RPMI7951 (cell line): ENCODE measurements at places on chromosomes 3 and 15. TPM values are rescaled to one million over a fixed set of nuclear protein-coding genes. Genes with fewer than 3 reads are reported as not detected.

DNA sequence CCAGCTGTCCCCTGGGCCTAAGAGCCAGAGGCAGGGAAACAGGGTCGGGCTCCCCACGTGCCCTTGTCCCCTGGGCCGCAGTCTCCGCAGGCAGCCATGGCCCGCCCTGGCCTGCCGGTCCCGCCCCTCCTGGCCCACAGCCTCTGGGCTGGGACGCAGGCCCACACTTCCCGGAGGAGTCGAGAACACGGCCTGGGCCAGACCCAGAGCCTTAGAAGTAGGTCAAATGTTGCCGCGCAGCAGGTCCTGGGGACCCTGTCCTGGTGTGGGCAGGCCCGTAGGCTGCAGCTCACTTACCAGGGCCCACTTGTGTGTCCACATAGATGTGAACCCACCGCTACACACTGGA, 4.3 kb upstream of the MYL3 start:
- no peak for DNase-seq

PRR20G gene
- not detected in 2 replicates for total RNA-seq

SHF gene
- 2.3 and 4.4 TPM in 2 replicates for total RNA-seq

GRCh38 chr3:171419457-171419856, 40.7 kb downstream of the TNIK start:
- no peak for DNase-seq

DNA sequence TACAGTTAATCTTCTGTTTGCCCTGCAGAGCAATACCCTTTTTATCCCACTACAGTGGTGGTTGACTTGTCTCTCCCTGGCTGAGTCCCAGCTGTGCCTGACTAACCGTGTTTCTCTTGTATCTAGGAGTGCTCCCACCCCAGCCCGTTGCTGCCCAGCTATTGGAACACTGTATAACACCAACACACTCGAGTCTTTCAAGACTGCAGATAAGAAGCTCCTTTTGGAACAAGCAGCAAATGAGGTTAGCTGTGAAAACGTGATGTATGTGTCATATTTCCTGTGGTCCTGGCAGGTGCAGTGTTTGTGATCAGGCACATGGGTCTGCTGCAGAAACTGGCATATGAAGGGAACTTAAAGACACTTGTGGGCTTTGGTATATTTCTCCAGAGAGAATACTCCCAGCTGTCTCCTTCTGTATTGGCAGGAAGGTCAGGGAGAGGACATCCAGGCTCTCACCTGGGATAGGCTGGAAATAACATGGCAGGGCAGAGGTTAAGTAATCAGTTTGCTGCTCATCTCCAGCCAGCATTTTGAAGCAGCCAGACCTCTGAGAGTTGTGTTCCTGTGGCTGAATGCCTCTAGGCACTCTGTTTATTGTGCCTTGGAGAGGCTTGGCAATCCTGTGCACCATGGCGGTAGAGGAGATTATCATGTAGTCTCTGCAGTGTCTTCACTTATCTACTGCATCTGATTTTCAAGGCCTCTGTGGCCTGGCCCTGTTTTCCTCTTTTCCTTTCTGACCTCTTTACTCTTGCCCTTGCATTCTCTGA, 34.8 kb downstream of the ATG7 start:
- DNase-seq: peak; percentile 22

- DNase-seq: no peak
Observed at GRCh38 chr3:9701006-9701405, 2.6 kb upstream of the CPNE9 start.

DNA sequence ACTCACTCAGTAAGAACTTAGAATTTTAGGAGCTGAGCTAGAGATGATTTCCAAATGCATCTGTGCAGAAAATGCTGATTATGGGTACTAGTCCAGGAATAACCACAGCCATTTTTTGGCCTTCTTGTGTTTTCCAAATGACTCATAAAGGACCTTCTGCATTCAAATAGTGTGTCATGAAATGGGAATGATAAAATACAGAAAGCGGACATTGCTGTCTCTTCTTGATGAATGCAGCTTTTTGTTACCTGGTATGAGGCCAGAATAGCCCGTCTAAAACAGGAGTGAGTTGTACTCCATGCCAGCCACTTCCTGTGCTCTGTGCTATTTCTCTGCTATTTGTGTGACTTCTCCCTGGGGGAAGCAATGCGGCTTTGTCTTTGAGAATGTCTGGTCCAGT, 20.5 kb upstream of the FRMD5 start:
- DNase-seq: peak; percentile 98
